ENCODE measurements at places on chromosomes 2 and 18. TPM values are rescaled to one million over a fixed set of nuclear protein-coding genes. Genes with fewer than 3 reads are reported as not detected.

SERPINB11 gene
- not detected for polyA plus RNA-seq

SPRED2 gene
- 14.8 TPM for polyA plus RNA-seq

HOXD12 gene
- not detected for polyA plus RNA-seq

NGEF gene
- 0.15 TPM for polyA plus RNA-seq

BCL2L11 gene
- polyA plus RNA-seq: 1.9 TPM

TRIM43 gene
- not detected for polyA plus RNA-seq

C2orf78 gene
- polyA plus RNA-seq: not detected

TLX2 gene
- polyA plus RNA-seq: not detected

PID1 gene
- 2.1 TPM for polyA plus RNA-seq

KIF5C gene
- 0.28 TPM for polyA plus RNA-seq

GRCh38 chr2:55141572-55142413 lies 90.3 kb downstream of the CLHC1 start:
- no peak for DNase-seq
- no peaks in the 10 kb centered on the region for H3K36me3 ChIP-seq
- no peaks in the 10 kb centered on the region for H3K4me1 ChIP-seq
- no peak overlapping the region for H3K27ac ChIP-seq

DNA sequence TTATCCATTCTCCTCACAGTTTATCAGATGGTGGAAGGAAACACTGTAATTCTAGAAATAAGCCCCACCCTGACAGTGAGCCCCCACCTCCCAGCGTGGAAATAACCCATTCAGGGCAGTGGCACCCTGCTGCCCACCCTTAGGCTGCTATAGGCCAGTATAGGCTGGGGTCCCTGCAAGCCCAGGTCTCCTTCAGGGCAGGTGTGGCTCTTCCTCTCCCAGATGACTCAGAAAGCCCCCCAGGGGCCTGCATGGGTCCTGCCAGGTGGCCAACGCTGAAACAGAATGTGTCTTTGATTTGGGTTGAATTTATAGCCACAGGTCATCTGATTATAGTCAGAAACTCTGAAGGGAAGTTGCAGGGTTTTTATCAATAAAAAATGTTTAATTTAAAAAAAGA lies 136.4 kb downstream of the SH3RF3 start:
- H3K27me3 ChIP-seq: no peaks in the 10 kb centered on the region
- no peak for DNase-seq

DNA sequence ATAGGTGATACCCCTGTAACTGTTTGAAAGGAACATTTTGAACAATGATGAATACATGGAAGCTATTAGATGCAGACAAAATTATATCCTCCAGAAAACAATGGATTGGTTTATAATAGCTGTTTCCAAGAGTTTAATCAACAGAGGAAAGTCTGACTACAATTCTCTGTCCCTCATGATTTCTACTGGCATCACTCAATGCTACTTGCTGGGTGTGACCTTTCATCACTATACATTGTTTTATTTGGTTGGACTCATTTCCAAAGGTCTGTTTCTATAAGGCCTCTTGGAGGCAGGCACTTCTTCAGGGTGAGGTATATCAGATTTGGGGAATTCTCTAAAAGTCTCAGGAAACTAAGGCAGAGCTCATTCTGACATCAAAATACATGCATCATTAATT lies 636.1 kb upstream of the SLC8A1 start:
- no peaks in the 10 kb centered on the region for H3K4me1 ChIP-seq
- DNase-seq: no peak
- H3K36me3 ChIP-seq: no peaks in the 10 kb centered on the region

DNA sequence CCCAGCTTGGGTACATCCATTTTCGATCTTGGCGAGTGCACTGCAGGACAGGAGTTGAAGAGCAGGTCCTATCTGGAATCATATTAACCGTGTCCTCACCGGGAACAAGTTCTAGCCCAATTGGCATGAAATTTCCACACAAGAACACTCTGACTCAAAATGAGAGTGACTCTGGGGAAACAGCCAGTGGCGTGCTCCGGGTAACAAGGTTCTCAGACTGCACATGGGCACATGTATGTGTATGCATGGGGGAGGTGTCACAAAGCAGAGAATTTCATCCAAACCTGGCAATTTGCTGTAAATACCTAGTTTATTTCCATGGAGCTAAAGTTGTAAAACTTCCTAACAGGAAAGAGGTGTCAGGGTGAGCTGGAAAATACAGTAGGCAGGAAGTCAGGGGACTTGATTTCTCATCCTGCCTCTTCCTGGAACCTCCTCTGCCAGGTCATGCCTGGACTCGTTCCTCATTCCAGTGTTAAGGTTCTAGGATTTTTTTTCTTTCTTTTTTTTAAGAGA lies 1.7 kb downstream of the TUBB6 start:
- peaks cover 47% of the 10 kb centered on the region for H3K4me1 ChIP-seq
- no peak overlapping the region for H3K4me3 ChIP-seq
- peaks cover 40% of the 10 kb centered on the region for H3K36me3 ChIP-seq
- H3K27ac ChIP-seq: peak overlapping the region; percentile 97
- no peaks in the 10 kb centered on the region for H3K27me3 ChIP-seq
- no peak for DNase-seq

DNA sequence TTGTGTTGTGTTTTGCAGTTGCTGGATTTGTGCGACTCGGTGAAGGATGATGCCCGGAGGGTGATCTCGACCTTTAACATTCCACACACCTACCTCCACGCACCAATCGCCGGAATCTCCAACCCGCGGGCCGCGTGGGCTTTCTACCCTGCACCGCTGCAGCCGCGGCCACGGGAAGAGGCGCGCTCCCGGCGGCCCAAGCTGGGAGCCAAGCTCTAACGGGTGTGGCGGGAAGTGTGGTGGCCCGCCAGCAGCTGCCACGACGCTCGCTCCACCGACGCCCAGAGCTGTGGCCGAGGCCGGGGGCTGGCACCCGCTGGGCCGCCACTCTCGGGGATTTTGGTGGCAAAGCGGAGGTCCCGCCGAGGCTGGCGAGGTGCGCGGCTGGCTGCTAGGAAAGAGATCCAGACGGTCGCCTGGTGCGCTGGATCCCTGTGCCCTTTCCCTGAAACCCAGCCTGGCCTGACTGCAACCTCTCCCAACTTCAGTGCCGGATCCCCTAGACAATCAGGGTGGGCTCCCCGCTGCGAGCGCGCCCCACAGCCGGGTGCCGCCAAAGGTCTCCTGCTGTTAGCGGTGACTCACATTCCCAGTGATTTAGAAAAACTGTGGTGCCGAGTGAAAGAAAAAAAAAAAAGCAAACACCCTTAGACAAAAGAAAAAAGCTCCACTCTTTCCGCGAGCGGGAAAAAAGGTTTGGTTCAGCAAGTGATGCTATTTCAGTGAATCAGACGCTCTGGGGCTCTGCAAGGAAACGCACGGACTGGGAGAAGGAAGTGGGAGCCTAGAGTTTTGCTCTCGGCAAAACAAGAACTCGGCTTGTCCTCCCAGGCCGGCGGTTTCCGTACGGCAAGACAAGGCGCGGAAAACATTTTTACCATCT lies 2.9 kb upstream of the BCL2L11 start:
- H3K4me1 ChIP-seq: peaks cover 35% of the 10 kb centered on the region
- H3K36me3 ChIP-seq: no peaks in the 10 kb centered on the region
- peak overlapping the region; percentile 77 for H3K27ac ChIP-seq
- H3K4me3 ChIP-seq: peak overlapping the region; percentile 82

GRCh38 chr2:45248214-45248613 lies 239.0 kb upstream of the SIX2 start:
- DNase-seq: no peak
- H3K4me1 ChIP-seq: peaks cover 2% of the 10 kb centered on the region
- H3K4me3 ChIP-seq: no peak overlapping the region
- H3K27ac ChIP-seq: no peak overlapping the region
- no peaks in the 10 kb centered on the region for H3K27me3 ChIP-seq

GRCh38 chr2:9638532-9638931 lies 7.7 kb upstream of the YWHAQ start:
- peaks cover 18% of the 10 kb centered on the region for H3K4me1 ChIP-seq
- peak; percentile 85 for DNase-seq

GRCh38 chr2:100820523-100821254 lies 750 bp downstream of the NPAS2 start:
- H3K36me3 ChIP-seq: no peaks in the 10 kb centered on the region
- H3K27ac ChIP-seq: peak overlapping the region; percentile 92
- peak; percentile 27 for DNase-seq
- H3K4me1 ChIP-seq: peaks cover 46% of the 10 kb centered on the region

GRCh38 chr2:5766561-5766960 lies 74.4 kb downstream of the SOX11 start:
- H3K4me3 ChIP-seq: no peak overlapping the region
- H3K27me3 ChIP-seq: no peaks in the 10 kb centered on the region
- no peak for DNase-seq
- H3K36me3 ChIP-seq: no peaks in the 10 kb centered on the region

GRCh38 chr18:48345596-48345995 lies 63.6 kb downstream of the ZBTB7C start:
- H3K27ac ChIP-seq: no peak overlapping the region
- DNase-seq: no peak

GRCh38 chr2:120034621-120035020 lies 21.7 kb downstream of the EPB41L5 start:
- no peak for DNase-seq
- H3K36me3 ChIP-seq: no peaks in the 10 kb centered on the region
- no peak overlapping the region for H3K27ac ChIP-seq
- H3K4me1 ChIP-seq: no peaks in the 10 kb centered on the region
- H3K27me3 ChIP-seq: no peaks in the 10 kb centered on the region
- H3K4me3 ChIP-seq: no peak overlapping the region

- H3K27ac ChIP-seq: no peak overlapping the region
- no peaks in the 10 kb centered on the region for H3K4me1 ChIP-seq
- no peak overlapping the region for H3K4me3 ChIP-seq
- H3K36me3 ChIP-seq: no peaks in the 10 kb centered on the region
- no peaks in the 10 kb centered on the region for H3K27me3 ChIP-seq
These were observed 82.9 kb downstream of the MSH2 start for GRCh38 chr2:47485751-47486300.

- no peak overlapping the region for H3K4me3 ChIP-seq
- peaks cover 3% of the 10 kb centered on the region for H3K4me1 ChIP-seq
- no peaks in the 10 kb centered on the region for H3K27me3 ChIP-seq
- peaks cover 40% of the 10 kb centered on the region for H3K36me3 ChIP-seq
These were observed 22.3 kb downstream of the NBAS start for GRCh38 chr2:15538792-15539191.

DNA sequence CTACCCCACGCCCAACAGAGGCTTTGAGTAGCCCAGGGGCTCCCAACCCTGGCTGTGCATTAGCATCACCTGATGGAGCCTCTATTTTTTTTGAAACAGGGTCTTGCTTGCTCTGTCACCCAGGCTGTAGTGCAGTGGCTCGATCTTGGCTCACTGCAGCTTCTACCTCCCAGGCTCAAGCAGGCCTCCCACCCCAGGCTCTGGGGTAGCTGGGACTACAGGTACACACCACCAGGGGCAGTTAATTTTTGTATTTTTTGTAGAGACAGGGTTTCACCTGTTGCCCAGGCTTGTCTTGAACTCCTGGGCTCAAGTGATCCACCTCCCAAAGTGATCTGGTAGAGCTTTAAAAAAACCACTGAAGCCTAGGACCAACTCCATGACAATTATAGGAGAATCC lies 394.8 kb upstream of the ATP5MC3 start:
- H3K4me1 ChIP-seq: no peaks in the 10 kb centered on the region
- no peaks in the 10 kb centered on the region for H3K36me3 ChIP-seq
- H3K27ac ChIP-seq: no peak overlapping the region
- no peak overlapping the region for H3K4me3 ChIP-seq
- DNase-seq: no peak

DNA sequence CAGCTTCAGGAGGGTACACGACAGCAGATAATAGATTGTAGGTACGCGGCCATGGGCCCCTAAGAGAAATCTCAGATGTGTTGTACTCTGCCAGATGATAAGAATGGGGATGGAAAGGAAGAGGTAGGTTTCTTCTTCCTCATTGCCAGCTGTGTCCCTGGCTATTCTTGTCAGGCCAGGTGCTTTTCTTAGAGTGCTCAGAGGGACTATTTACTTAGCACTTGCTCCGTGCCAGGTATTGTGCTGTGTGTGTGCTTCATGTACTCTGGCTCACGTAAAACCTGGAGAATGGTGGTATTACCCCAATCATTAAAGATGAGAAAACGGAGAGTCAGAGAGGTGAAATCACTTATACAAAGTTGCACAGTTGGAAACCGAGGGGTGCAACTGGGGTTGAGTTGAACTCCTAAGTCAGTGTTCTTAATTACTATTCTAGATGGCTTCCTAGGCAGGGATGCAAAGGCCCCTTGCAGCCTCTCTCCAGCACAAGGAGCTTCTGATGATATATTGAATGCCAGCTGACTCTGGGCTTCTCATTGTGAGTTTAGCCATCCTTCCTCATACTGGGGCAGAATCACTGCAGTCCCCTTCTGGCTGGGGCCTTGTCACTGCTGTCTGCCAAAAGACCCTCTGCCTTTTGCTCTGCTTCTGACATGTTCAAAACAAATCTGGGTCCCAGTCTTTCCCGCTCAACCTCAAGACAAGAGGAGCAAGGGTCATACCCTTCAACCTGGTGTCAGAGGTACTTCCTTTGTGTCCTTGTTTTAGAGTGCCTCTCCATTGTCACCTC lies 60.7 kb downstream of the LYPD1 start:
- DNase-seq: no peak
- H3K4me3 ChIP-seq: no peak overlapping the region
- no peak overlapping the region for H3K27ac ChIP-seq
- H3K4me1 ChIP-seq: no peaks in the 10 kb centered on the region
- peaks cover 4% of the 10 kb centered on the region for H3K27me3 ChIP-seq
- no peaks in the 10 kb centered on the region for H3K36me3 ChIP-seq

DNA sequence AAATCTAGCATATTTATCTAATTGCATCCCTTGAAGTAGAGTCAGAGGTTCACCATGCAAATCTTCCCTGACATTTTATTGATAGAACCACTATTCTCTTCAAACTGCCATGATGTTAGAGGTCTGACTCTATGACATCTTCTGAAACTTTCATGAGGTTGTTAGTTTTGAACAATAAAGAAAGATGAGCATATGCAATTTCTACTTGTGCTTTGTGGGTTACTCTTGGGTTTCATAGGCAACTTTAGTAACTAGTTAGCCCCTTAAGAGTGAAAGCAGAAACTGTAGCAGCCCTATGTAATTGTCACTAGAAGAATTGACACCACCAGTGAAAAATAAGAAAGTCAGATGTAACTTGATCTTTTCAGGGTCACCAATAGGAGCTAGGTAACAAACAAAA lies 53.1 kb upstream of the ZEB2 start:
- no peaks in the 10 kb centered on the region for H3K27me3 ChIP-seq
- DNase-seq: no peak
- H3K4me1 ChIP-seq: no peaks in the 10 kb centered on the region
- H3K4me3 ChIP-seq: no peak overlapping the region
- no peaks in the 10 kb centered on the region for H3K36me3 ChIP-seq

- DNase-seq: peak; percentile 61
- H3K27ac ChIP-seq: no peak overlapping the region
- no peaks in the 10 kb centered on the region for H3K27me3 ChIP-seq
These were observed 11.9 kb upstream of the CRYGA start for GRCh38 chr2:208175069-208175839.

- peaks cover 7% of the 10 kb centered on the region for H3K4me1 ChIP-seq
- H3K27me3 ChIP-seq: no peaks in the 10 kb centered on the region
- no peak for DNase-seq
- H3K36me3 ChIP-seq: peaks cover 6% of the 10 kb centered on the region
- H3K27ac ChIP-seq: no peak overlapping the region
These were observed 158.8 kb downstream of the BAZ2B start for GRCh38 chr2:159457589-159457988.

GRCh38 chr2:73685764-73686438 lies 43.7 kb upstream of the NAT8 start:
- no peaks in the 10 kb centered on the region for H3K27me3 ChIP-seq
- no peak overlapping the region for H3K27ac ChIP-seq
- H3K4me3 ChIP-seq: no peak overlapping the region
- DNase-seq: no peak
- H3K36me3 ChIP-seq: no peaks in the 10 kb centered on the region

Measured in heart left ventricle (tissue), 16 donors.